ENCODE measurements at places on chromosomes 7 and 10.

DNA sequence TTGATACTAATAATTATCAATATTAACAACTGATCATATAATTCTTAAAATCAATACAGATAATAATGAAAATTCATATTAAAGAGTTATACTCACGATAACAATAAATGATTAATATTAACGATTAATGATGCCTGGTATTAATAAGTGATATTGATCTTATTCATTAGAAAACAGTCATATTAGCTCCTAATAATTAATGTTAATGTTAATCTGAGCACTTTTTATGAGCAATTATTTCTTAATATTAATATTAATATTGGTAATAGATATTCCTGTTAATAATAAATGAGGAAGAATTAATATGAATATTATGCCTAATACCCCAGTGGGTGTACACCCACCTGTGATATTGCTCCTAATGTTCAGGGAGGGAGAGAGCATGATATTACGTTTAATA lies 23.6 kb downstream of the MEIG1 start:
- DNase-seq, result no peak

- peak; percentile 96 for DNase-seq
Observed at GRCh38 chr7:47651355-47652317, 69.7 kb upstream of the TNS3 start.

- DNase-seq, result no peak
Observed at GRCh38 chr10:133388973-133389818, 4.8 kb upstream of the MTG1 start.

GRCh38 chr7:16023046-16023445 lies 336.6 kb upstream of the MEOX2 start:
- DNase-seq, result no peak

DNA sequence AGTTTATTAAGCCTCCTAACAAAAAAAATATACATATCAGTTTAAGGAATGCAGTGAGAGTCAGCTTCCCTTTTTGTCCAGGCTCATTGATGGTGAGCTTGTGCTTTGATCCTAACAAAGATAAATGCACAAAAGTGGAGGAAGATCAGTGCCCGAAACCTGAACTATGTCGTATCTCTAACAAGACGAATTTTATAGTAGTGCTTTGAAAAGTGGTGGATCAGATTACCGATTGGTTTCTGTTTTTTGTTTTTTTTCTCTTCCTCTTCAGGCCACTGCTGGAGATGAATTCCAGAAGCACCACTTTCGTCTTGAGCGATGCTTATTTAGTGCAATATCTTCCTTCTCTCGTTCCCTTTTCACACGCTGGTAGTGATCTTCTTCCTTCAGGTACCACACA lies 72.8 kb downstream of the RHOBTB1 start:
- no peak for DNase-seq

GRCh38 chr10:68222391-68222790 lies 9.5 kb downstream of the ATOH7 start:
- DNase-seq, result no peak

- no peak for DNase-seq
Observed at GRCh38 chr10:132586739-132587138, 49.2 kb downstream of the INPP5A start.
